ENCODE measurements at places on chromosomes 6 and 20.

DNA sequence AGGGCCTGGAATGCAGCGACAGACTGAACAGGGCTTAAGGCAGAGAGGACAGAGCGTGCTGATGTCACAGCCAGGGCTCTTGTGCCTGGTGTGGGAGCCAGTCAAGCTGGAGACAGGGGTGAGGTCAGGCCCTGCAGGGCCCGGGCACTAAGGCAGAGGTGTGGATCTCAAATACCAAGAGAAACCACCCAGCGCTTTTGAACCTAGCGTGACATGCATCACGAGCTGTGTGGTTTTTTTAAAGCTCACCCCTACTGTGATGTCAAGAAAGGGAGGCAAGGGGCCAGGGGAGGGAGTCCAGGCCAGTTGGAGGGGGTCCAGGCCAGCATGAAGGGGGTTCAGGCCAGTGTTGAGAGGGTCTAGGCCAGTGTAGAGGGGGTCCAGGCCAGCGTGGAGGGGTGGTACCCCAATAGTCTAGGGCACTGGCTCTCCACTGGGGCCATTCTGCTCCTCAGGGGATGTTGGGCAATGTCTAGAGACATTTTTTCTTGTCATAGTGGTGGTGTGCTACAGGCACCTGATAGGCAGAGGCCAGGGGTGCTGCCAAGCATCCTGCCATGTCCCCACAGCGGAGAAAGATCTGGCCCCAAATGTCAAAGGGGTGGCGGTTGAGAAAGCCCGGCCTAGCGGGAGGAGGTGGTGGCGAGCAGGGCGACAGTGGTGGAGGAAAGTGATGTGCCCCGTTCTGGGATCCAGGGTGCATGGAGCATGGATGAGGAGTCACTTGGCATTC lies 42.6 kb downstream of the RBM38 start:
- no peak for DNase-seq

GRCh38 chr6:37487591-37488380 lies 11.9 kb downstream of the CCDC167 start:
- no peak for DNase-seq

GRCh38 chr20:32285082-32285620 lies 7.7 kb downstream of the KIF3B start:
- no peak for DNase-seq

- DNase-seq, result no peak
Measured at GRCh38 chr20:43554369-43554768, 4.5 kb upstream of the SGK2 start.

GRCh38 chr6:33049323-33050013 lies 24.0 kb downstream of the HLA-DPA1 start:
- no peak for DNase-seq

- no peak for DNase-seq
Measured at GRCh38 chr6:52304983-52305390, 20.4 kb upstream of the MCM3 start.

DNA sequence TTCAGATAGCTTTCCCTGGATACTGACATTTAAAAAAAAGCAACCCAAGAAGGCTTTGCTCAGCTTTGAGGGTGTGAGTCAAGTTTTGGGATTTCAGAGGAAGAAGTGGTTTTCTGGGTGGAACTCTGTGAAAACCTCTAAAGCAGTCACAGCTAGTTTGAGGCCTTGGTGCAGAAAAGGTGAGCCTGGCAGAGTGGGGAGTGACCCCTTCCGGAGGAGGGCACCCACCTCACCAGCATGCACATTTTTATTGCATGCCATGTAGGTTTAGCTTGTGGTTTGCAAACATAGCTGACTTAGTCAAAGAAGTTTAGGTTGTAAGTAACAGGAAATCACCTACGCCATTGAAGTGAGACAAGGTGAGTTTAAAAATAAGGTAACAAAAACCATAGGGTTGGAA lies 146.8 kb upstream of the PMEPA1 start:
- DNase-seq, result no peak

DNA sequence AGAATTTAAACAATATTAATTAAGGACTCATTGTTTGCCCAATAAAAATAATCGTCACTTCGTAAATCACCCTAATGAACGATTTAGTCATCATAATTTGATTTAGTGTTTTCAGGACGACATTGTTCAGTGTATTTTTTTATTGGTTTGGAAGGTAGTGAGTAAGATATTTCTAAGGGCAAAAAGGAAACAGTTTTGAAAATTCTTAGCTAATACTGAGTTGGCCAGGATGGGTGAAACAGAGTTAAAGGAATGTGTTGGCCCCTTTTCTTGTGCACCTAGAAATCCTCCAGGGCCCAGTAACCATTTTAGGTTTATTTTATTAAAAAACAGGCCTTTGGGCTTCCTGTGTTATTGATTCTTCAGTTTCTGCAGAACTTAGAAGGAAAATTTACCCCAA lies 25.3 kb downstream of the ANKS1A start:
- no peak for DNase-seq

- no peak for DNase-seq
Measured at GRCh38 chr6:116883005-116883404, 6.0 kb downstream of the RFX6 start.

- DNase-seq, result no peak
Measured at GRCh38 chr20:59412181-59412580, 111.8 kb downstream of the EDN3 start.

- no peak for DNase-seq
Measured at GRCh38 chr6:40376113-40376650, 211.0 kb downstream of the LRFN2 start.

GRCh38 chr6:155434096-155434495 lies 21.5 kb downstream of the NOX3 start:
- no peak for DNase-seq

GRCh38 chr6:40695750-40696415 lies 108.7 kb upstream of the LRFN2 start:
- no peak for DNase-seq

GRCh38 chr20:62198496-62198895 lies 15.7 kb downstream of the MTG2 start:
- no peak for DNase-seq

DNA sequence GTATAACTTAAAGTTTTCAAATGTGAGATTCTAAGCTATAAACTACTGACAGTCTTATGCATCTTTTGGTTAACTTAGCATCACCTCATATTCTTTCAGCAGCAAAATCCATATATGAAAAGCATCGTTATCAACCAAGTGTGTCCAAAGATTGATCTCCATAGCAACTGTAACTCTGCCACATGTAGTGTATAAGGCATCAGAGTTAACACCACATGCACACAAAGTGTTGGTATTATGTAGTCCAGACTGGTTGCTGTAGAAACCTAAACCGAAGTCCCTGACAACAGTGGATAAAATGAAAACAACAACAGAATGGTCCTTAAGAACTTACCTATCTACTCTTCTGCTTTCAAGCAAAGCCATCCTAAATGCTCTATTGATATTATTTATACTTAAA lies 39.6 kb downstream of the PDSS2 start:
- DNase-seq, result no peak

GRCh38 chr6:98514073-98514720 lies 320.2 kb upstream of the POU3F2 start:
- DNase-seq, result no peak

DNA sequence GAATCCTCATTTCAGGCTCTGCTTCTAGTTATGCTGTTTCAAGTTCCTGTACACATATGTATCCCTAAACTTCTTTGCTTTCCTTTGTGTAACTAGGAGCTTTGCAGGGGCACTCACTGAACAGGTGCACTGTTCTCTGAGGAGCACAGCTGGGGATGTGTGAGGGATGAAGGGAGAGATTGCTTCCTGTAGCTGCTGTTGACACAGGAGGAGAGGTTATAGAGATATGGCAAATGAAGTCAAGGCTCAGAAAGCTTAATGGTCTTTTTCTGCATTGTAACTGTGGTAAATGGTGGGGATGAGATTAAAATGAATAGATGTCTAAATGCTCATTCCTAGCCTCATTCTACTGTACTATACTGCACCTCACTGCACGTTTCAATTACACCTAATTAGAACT lies 454.3 kb downstream of the BTBD3 start:
- no peak for DNase-seq

GRCh38 chr6:56618050-56618449 lies 24.6 kb downstream of the DST start:
- no peak for DNase-seq

DNA sequence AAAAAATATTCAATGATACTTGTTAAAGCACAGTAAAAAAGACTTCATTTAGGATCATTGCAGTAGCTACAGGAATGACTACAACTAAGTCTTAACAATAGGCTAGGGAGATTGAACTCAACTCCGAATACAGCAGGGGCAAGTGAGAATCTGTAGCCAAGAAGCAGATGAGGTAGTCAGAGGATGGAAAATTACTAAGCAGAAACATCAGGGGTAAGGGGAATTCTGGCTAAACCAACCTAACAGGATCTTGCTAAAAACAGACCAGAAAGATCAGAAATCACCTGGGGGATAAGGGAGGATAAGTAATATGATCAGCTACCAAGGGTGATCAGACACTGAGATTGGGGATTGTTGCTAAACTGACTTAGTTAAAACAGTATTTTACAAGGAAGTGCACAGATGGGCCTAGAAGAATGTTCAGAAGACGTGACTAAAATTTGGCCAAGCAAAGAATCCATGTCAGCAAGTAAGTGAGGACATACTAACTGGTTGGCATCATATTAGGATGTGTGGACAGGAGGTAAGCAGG lies 217.5 kb downstream of the TENT5A start:
- no peak for DNase-seq

DNA sequence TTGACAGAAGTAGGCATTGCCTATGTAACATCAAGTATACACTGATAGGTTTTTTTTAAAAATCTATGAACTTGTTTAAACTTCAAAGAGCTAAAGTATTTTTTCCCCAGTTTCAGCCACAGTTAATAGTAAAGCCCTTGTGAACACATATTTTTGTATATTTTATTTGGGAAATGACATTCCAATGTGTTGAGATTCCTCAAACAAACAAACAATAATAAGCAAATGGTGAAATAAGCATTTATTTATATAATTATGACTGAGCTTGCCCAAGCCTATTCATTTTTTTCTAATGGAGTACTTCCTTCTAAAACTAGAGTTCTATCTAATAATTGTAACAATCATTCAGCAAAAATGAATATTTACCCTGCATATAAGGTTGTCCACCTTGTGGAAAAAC lies 12.5 kb downstream of the SYCP2 start:
- DNase-seq, result no peak

- DNase-seq, result no peak
Measured at GRCh38 chr6:37145443-37145842, 24.5 kb upstream of the PIM1 start.

DNA sequence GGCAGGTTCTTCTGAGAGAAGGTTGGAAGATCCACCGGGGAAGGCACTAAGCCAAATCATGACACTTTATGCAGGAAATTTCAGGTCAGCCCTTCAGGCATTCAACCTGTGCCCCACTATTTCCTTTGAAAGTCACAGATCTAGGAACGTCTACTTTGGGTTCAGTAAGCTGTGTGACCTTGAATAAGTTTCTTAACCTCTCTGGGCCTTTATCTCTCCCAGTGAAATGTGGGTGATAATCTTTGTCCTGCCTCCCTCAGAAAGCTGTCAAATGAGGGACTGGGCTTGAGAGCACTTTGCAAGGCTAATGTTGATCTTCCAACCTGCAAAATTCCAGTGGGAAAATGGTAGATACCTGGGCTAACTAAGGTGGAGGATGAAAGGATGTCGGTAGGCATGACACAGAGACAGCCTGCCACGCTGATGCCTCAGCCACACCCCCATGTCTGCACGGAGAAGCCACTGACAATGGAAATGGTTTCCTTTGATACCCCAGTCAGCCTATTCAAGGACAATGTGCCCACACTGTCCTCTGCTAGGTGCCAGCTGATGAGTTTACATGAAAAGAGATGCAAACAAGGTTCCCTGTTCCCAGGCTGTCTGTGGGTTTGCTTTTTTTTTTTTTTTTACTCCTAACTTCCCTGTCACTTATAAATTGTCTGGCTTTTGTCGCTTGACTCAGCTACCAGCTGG lies 9.3 kb downstream of the BNIP5 start:
- no peak for DNase-seq

GRCh38 chr6:81906709-81907204 lies 154.3 kb upstream of the TENT5A start:
- DNase-seq, result no peak

DNA sequence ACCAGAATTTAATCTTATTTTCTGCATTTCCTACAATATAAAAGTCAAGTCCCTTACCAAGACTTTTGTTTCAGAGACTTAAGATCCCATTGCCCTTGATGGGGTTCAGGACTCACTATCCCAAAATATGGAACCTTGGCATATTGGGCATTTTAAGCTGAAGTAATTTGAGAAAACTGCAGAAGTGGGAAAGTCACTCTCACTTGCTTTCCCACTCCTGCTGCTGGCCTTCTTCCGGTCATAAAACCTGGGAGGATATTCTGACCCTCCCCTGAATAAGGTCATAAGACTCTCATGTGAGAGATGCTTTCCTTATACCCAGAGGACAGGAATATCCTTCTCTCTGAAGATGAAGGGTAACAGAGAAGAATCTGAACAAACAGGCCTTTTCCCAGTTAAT lies 92.8 kb upstream of the IFNGR1 start:
- no peak for DNase-seq

- DNase-seq, result no peak
Measured at GRCh38 chr6:34036357-34037069, 109.4 kb downstream of the GRM4 start.

DNA sequence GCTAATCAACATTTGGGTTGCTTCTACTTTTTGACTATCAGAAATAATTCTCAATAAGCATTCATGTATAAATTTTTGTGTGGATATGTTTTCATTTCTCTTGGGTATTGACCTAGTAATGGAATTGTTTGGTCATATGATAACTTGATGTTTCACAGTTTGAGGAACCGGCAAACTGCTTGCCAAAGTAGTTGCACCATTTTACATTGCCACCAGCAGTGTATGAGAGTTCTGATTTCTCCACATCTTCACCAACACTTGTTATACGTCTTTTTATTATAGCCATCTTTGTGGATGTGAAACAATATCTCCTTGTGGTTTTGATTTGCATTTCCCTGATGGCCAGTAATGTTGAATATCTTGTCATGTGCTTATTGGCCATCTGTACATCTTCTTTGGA lies 42.6 kb upstream of the TGM2 start:
- DNase-seq, result no peak

DNA sequence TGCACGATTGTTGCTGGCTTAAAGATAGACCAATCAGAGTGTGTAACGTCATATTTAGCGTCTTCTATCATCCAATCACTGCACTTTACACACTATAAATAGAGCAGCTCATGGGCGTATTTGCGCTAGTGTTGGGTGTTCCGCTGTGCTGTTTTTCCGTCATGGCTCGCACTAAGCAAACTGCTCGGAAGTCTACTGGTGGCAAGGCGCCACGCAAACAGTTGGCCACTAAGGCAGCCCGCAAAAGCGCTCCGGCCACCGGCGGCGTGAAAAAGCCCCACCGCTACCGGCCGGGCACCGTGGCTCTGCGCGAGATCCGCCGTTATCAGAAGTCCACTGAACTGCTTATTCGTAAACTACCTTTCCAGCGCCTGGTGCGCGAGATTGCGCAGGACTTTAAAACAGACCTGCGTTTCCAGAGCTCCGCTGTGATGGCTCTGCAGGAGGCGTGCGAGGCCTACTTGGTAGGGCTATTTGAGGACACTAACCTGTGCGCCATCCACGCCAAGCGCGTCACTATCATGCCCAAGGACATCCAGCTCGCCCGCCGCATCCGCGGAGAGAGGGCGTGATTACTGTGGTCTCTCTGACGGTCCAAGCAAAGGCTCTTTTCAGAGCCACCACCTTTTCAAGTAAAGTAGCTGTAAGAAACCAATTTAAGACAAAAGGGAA lies 57.9 kb downstream of the TRIM38 start:
- peak; percentile 63 for DNase-seq

GRCh38 chr6:36729161-36729524 lies 31.5 kb downstream of the RAB44 start:
- DNase-seq, result no peak

- no peak for DNase-seq
Measured at GRCh38 chr6:19605624-19606023, 231.5 kb upstream of the ID4 start.
